ENCODE measurements at places on chromosomes 12 and 14.

DNA sequence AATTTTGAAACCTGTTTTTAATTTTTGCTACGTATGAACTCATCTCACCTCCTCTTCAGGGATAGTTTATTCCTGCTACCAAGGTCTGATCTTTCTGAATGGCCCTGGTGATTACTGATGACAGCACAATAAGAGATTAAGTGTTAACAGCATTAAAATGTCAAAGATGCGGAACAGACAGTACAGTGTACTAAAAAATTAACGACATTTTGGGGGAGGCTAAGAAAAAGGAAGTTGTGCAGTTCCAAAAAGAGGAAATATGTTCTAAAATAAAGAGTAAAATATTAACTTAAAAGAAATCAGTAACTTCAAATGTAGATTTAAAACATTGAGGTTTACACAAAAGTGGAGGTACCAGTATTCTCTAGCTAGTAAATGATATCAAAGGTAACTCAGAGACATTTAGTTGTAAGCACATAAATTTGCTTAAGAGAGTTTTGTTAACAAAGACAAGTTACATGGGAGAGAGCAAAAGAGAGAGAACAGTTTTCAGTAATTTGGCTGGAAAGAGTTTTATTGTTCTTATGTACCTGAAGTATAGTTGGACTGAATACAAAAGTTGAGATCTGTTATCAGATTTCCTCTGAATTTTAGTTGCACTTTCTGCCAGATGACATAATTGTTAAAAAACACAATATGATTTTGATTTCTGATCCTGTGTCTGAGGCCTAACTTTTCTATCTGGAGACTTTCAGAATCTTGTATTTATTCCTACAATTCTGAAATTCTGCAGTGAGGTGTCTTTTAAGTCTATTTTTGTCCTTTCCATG, 4.2 kb upstream of the CLECL1 start:
- DNase-seq: no peak

DNA sequence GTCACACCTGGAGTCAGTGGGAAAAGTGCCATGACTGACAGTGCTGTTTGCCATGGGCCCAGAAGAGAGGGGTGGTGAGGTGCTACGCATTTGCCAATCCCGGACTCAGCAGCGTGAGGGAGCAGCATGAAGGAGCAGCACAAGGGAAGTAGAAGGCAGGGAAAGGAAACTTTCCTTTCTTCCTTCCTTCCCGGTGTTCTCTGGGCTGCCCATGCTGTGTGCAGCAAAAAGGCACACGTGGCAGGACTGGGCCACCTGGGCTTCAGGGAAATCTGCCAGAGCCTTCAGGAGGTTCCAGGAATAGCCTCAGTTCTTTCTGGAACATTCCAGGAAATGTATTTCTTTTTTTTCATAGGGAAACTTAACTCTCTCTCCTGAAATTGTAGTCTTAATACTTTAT, 23.0 kb downstream of the TRIM9 start:
- no peak for DNase-seq

GRCh38 chr12:1657688-1658087, 28.7 kb downstream of the WNT5B start:
- no peak for DNase-seq

GRCh38 chr12:29547864-29548263, 50.4 kb upstream of the OVCH1 start:
- no peak for DNase-seq

- DNase-seq: no peak
Observed at GRCh38 chr12:45674181-45674977, 55.1 kb upstream of the ARID2 start.

DNA sequence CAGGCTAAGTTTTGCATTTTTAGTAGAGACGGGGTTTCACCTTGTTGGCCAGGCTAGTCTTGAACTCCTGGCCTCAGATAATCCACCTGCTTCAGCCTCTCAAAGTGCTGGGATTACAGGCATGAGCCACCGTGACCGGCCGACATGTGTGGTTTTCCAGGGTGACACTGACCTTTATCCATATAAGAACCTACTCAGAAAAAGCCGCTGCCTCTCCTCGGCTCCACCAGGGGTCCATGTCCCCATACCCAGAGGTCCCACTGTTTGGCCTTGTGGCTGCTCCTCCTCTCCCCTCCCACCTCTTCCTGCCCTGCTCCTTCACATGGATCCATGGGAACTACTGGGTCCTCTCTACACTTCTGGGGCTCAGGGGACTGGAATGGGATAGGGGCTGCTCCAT, 64.6 kb downstream of the PTPN21 start:
- no peak for DNase-seq

DNA sequence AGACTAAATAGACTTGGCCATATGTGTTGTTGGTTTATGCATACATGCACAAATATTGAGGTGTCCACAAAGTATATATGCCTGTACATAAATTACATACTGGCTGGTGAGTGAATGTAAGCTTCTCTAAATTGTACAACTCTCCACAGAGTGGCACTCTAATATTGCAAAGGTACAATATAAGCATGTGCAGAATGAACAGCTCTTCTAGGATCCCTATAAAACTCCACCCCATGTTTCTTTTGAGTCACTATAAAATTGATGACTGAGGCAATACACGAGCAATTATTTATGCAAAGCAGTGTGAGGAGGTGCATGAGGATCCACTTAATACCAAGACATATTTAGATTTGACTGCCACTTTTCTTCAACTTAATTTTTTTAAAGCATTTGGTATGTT, 172.2 kb downstream of the NAV3 start:
- no peak for DNase-seq

GRCh38 chr12:117547209-117547608, 185.8 kb upstream of the NOS1 start:
- DNase-seq: no peak

- no peak for DNase-seq
Observed at GRCh38 chr14:94921456-94921855, 151.5 kb upstream of the GSC start.

Data from activated CD4-positive, alpha-beta T cell treated with anti-CD3 and anti-CD28 coated beads for 24 hours (primary cell).